Glutamatergic neuron (in vitro differentiated cells): ENCODE measurements at places on chromosomes 3 and 15.
A peak's percentile ranks its signal among the peaks of the same experiment; 100 is the strongest.

DNA sequence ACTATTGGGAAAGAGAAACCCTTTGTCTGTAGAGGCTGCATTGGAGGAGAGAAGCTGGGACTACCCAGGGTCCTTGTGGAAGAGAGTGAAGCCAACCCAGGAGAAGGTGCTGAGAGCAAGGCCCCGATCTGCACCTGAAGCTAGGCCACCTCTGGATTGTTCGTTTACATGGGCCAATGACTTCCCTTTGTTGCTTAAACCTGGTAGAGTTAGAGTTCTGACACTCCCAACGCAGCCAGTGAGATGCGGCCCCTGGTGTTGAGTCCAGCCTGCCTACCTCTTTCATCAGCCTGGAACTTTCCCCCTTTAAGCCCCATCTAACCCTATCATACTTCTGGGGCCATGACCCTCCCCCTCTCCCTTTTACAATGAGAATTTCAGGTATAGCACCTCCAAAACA lies 30.8 kb downstream of the CCDC13 start:
- DNase-seq, result no peak

- peak; percentile 18 for DNase-seq
These were observed 59.6 kb upstream of the RPL32 start for GRCh38 chr3:12900885-12901411.

DNA sequence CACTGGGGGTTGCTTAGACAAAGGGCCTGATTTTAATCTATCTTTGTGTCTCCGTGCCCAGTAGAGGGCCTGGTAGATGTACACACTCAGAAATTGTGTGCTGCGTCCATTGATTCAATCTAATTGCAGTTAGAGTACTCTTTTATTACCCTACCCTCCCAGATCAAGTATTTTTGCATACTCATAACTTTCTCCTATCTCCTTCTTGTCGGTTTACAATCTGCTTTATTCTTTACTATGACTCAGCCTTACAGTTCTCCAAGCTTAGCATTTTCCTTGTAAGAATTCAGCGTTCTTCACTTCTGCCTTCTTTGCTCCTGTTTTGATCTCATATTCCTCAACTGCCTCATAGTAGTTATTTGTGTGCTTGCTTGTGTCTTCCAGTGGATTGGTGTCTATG lies 124.5 kb upstream of the ARRDC4 start:
- no peak for DNase-seq

- no peak for DNase-seq
These were observed 83.4 kb upstream of the NANOGP8 start for GRCh38 chr15:35168464-35168863.

- no peak for DNase-seq
These were observed 204.3 kb upstream of the SLC2A2 start for GRCh38 chr3:171230865-171231264.

GRCh38 chr3:142021127-142021526 lies 128.2 kb downstream of the TFDP2 start:
- no peak for DNase-seq

DNA sequence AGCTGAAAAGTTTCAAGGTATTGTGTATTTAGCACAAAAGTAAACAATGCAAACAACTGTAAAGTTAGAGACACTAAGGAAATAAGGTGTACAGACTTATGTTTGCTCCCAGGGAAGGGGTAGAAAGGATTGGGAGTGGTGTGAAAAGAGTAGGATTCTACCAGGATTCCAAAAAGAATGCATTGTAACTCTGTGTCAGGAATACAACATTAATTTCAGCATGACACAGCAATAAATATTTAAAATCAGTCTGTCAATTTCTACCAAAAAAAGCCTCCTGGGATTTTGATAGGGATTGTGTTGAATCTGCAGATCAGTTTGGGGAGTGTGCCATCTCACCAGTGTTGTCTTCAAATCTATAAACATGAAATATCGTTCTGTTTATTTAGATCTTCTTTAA lies 73.4 kb downstream of the LRRC28 start:
- no peak for DNase-seq

GRCh38 chr15:38648121-38648843 lies 83.7 kb upstream of the RASGRP1 start:
- no peak for DNase-seq

- no peak for DNase-seq
These were observed 79.1 kb downstream of the SMAD6 start for GRCh38 chr15:66780973-66781718.

GRCh38 chr15:98855815-98856531 lies 151.6 kb downstream of the PGPEP1L start:
- DNase-seq, result no peak

DNA sequence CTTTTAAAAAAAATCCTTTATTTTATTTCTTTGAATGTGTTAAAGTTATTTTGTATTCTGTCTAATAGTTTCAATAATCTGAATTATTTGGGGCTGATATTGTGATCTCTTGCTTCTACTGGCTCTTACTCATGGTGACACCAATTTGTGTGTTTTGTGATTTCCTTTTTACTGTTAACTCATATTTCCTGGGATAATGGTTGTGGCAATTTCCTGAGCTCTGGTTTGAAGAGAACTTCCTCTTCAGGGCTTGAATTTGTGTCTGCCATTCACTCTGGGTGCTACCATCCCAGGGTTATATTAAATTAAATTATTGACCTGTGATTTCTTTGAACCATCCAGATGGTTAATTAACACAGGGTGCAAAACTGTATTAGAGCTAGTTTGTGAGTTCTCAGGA lies 60.4 kb upstream of the RNF7 start:
- no peak for DNase-seq

- no peak for DNase-seq
These were observed 897.6 kb upstream of the NR2F2 start for GRCh38 chr15:95432878-95433405.

- no peak for DNase-seq
These were observed 36.1 kb downstream of the CTDSPL start for GRCh38 chr3:37897763-37898162.

- DNase-seq, result no peak
These were observed 28.2 kb upstream of the DET1 start for GRCh38 chr15:88574655-88575054.

- no peak for DNase-seq
These were observed 145.8 kb upstream of the NECTIN3 start for GRCh38 chr3:110925798-110926197.

GRCh38 chr3:46360907-46361306 lies 7.0 kb downstream of the CCR2 start:
- DNase-seq, result no peak

DNA sequence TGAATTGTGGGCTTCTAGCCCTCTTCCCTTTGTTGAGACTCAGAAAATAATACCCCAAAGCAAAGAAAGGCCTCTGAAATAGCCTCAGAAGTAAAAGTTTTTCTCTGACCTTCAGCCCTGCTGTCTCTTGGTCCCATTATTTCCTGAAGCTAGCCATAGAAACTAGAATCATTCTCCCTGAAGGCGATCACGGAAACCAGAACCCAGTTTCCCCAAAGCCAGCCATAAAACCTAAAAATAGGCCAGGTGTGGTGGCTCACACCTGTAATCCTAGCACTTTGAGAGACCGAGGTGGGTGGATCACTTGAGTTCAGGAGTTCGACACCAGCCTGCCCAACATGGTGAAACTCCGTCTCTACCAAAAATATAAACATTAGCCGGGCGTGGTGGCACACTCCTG lies 27.2 kb downstream of the EXD1 start:
- no peak for DNase-seq

DNA sequence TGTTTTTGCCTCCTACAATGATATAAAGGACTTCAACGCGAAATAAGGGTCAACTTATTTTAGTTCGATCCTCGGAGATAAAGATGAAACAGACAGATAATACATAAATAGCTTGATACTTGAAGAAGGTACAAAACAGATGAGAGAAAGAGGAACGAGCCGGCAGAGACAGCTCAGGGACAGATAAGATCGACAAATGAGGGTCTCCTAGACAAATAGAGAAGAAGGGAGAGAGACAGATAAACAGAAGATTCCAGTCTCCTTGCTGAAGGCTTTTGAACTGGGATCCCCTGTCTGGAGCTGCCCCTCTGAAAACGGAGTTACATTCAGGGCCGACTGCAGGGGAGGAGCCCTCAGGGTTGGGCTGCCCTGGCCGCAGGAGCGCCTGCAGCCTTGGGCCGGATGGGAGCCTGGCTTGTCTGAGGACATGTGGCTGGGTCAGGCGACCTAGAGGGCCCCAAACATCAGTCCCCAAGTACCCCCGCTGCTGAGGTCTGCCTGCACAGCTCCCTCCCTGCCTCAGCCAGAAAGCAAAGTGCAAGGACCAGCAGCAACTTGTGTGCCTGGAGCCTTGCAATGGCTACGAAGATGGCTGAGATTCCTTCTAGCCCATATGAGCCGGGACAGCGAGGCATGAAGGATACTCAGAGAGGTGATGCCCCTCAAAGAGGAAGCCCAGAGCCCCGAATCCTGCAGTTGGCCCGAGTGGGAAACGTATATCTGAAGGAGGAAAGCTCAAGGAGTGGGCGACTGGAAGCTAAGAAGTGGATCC lies 926 bp upstream of the SKOR1 start:
- no peak for DNase-seq

GRCh38 chr3:98739266-98739665 lies 23.9 kb upstream of the ST3GAL6 start:
- no peak for DNase-seq

DNA sequence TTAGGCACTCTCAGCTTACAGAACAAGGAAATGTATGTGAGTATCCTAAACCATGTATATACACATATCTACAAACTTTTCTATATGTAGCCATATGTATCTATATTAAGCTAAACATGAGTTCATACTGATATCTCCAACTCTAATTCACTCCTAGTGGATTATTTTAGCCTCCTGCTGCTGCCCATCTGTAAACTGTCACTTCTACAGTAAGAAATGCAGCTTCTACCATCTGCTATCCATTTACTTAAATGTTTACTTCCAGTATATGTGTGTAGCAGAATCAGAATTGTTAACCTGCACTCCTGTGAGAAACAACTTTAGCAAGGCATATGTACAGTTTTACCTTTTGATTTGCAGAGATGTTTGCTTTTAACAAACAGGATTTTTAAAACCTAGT lies 478.5 kb upstream of the CBLB start:
- no peak for DNase-seq
